ENCODE measurements at places on chromosomes 7 and 10.

DNA sequence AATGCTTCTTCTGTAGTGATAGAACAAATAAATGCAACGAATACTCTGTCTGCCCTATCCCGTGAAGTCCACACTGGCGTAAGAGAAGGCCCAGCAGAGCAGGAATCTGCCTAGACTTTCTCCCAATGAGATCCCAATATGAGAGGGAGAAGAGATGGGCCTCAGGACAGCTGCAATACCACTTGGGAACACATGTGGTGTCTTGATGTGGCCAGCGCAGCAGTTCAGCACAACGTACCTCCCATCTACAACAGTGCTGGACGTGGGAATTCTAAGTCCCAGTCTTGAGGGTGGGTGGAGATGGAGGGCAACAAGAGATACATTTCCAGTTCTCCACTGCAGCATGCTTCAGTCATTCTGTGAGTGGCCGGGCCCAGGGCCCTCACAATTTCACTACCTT is 45.8 kb downstream of the FIGNL1 start:
- no peak for DNase-seq

DNA sequence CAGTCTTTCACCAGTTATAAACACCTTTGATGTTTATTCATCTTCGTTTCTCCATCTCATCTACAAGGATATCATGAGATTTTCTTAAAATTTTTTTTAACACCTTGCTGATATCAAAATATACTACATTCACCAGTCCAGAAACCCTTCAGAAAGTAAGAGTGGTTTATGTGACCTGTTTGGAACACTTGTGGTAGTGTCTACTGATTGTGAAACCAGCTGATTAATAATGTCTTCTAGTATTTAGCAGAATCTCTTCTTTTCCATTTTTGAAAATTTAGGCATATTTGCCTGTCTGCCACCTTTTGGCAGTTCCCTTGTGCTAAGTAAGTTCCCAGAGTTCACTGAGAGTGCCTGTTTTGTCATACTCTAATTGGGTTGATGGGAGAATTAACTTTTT is 18.5 kb downstream of the DLD start:
- DNase-seq: no peak

DNA sequence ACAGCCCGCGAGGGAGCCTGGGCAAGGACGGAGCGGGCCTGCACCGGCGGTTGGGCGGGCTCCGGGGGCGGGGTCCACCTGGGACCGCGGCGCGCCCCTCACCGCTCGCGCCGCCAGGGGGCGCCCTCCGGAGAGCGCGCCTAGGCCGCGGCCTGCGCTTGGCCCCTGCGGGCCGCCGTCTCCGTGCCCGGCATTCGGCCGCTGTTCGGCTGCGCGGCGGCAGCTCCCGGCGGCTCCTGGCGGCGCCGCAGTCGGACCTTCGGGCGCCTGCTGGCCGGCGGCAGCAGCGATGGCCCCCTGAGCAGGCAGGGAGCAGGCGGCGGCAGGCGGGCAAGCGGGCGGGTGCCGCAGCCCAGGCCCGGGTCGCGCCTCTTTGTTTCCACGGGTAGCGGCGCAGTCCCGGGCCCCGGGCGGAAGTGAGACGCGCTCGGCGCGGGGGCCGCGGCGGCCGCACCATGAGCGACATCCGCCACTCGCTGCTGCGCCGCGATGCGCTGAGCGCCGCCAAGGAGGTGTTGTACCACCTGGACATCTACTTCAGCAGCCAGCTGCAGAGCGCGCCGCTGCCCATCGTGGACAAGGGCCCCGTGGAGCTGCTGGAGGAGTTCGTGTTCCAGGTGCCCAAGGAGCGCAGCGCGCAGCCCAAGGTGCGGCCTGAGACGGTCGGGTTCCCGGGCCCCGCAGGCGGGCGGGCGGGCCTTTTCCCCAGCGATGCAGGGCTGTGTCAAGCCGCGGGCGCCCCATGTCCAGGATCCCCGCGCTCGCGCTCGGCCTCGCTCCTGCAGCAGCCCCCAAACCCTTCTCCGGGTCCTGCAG is at the start of gene INTS15:
Gene INTS15, plus strand, starts transcription at position 193 of the 816 bp plus-strand sequence. Its CDS starts 263 bp downstream, at position 456.
- peak; percentile 86 for DNase-seq

DNA sequence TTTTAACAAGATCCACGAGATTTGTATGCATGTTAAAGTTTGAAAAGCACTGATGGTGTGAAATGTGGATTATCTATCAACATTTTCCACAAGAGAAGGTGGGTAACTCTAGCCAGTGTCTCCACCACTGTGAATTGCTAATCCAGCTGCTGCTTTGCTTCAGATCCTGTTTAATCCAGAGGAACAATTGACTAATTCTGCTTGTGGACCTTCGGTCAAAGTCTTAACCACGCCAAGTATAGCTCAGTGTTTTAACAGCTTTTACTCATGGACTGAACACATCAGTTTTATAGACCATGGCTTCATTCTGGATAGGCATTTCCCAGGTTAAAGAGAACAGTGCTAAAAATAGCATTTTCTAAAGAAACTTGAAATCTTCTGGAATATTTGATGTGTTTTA is 23.5 kb downstream of the ADK start:
- no peak for DNase-seq
